H9 (cell line): ENCODE measurements at places on chromosomes 16 and 17.
A peak's percentile ranks its signal among the peaks of the same experiment; 100 is the strongest.

DNA sequence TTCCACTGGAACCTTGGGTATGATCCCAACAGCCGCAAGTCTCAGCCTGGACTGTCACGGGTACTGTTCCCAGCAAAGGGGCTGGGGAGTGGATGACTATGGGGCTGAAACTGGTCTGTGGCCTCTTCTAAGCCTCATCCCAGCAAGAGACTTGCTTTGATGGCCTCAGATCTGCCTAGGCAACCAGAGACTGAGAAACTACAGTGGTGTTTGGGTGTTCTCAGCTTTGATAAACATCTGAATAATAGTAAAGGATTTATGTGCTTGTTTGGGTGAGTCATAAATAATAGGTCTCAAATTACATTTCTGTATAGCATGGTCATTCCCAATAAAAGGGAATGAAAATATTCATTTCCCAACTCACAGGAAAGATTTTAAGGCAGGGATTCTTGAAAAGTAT lies 30.2 kb upstream of the ULK2 start:
- no peak overlapping the region for H3K4me3 ChIP-seq
- peaks cover 26% of the 10 kb centered on the region for H3K36me3 ChIP-seq
- no peak overlapping the region for H3K27ac ChIP-seq
- H3K27me3 ChIP-seq = no peaks in the 10 kb centered on the region

DNA sequence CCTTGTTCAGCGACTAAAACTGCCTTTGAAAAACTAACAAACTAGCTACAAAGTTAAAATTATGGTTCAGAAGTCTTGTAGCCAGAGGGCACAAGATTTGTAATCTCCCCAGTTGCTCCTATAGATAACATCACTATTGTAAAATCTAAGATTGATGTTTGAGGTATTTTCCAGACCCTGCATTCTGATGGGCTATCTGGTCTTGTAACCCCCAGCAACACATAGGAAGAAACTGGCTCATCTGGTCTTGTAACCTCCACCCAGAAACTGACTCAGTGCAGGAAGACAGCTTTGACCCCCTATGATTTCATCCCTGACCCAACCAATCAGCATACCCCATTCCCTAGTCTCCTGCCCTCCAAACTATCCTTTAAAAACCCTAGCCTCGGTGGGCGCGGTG lies 12.3 kb upstream of the CHCT1 start:
- H3K27ac ChIP-seq = no peak overlapping the region
- H3K36me3 ChIP-seq = no peaks in the 10 kb centered on the region

GRCh38 chr17:46270032-46270431 lies 24.9 kb upstream of the LRRC37A start:
- peaks cover 18% of the 10 kb centered on the region; the same call in 1 of the 2 replicates for H3K27me3 ChIP-seq
- no peak overlapping the region for H3K4me3 ChIP-seq
- H3K36me3 ChIP-seq = no peaks in the 10 kb centered on the region
- no peak overlapping the region for H3K27ac ChIP-seq
- peak; percentile 38 for DNase-seq

DNA sequence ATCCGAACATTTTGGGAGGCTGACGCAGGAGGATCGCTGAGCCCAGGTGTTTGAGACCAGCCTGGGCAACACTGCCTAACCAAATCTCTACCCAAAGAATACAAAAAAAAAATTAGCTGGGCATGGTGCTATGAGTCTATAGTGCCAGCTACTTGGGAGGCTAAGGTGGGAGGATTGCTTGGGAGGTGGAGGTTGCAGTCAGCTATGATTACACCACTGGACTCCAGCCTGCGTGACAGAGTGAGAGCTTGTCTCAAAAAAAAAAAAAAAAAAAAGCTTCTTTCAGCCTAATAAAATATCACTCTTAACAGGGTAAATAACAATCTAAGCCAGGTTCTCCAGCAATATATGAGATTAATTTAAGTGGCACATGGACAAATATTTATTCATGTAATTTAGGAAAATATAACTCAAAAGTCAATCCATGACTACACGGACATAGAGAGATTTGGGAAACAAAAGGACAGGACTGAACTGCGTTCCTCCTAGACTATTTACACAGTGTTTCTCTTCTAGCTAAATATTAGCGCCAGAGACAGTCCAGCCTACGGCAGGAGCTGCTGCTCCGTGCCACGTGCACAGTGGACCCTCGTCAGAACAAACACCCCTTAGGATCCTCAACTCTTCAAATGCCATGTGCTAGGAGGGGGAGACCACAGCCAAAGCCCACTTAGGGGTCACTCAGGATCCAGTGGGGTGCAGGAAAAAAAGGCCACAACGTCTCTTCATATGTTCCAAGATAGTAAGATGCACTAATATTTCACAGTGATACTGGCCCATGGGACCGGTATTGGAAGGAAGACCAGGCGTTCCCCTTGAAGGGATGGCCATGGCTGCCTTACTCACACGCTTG lies 8.7 kb downstream of the USP36 start:
- H3K27ac ChIP-seq = no peak overlapping the region
- no peak overlapping the region for H3K4me3 ChIP-seq
- H3K27me3 ChIP-seq = no peaks in the 10 kb centered on the region
- H3K4me1 ChIP-seq = no peaks in the 10 kb centered on the region
- H3K36me3 ChIP-seq = peaks cover 94% of the 10 kb centered on the region

- H3K36me3 ChIP-seq = no peaks in the 10 kb centered on the region
- H3K4me1 ChIP-seq = peaks cover 2% of the 10 kb centered on the region; the same call in 1 of the 2 replicates
- DNase-seq = no peak
- H3K27ac ChIP-seq = no peak overlapping the region
Measured at GRCh38 chr16:1299012-1299867, 10.2 kb upstream of the UBE2I start.

DNA sequence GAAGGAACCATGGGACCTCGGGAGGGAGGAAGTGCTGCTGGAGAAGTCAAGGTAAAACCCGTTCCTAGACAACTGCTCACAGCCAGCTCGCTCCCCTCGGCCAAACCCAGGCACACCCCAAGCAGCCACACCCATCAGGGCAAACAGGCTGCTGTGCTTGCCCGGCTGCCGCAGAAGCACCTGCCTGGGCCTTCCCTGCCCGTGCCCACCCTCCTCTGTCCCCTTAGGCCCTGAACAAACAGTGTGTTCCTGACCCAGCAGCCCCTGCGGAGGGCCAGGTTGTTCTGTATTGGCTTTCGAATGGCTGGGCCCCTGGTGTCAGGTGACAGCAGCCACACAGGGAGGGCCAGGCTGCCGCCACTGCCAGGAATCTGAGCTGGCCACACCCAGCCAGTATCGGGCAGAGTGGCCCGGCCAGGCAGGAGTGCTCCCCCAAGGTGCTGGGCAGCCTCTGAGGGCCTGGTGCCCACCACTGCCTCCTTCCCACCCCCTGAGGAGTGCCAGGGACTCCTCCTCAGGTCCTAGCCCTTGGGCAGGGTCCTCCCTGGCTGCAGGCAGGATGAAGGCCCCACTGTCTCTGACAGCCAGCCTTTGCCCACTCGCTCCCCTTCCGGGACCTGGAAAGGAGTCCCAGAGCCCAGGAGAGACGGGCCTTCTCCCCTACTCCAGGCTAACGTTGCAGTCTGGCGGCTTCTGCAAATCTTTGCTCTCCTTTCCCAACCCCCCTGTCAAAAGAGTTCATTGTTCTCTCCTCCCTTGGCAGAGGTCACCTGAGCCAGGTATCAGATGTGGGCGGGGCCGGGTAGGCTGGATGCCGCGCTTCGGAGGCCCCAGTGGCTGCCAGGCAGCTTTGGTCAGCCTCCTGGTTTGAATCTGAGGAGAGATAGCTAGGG lies 24.0 kb downstream of the LLGL2 start:
- H3K4me1 ChIP-seq = peaks cover 4% of the 10 kb centered on the region; the same call in 1 of the 2 replicates
- H3K4me3 ChIP-seq = peak overlapping the region; percentile 51
- DNase-seq = peak; percentile 94
- no peaks in the 10 kb centered on the region for H3K36me3 ChIP-seq
- no peaks in the 10 kb centered on the region for H3K27me3 ChIP-seq

DNA sequence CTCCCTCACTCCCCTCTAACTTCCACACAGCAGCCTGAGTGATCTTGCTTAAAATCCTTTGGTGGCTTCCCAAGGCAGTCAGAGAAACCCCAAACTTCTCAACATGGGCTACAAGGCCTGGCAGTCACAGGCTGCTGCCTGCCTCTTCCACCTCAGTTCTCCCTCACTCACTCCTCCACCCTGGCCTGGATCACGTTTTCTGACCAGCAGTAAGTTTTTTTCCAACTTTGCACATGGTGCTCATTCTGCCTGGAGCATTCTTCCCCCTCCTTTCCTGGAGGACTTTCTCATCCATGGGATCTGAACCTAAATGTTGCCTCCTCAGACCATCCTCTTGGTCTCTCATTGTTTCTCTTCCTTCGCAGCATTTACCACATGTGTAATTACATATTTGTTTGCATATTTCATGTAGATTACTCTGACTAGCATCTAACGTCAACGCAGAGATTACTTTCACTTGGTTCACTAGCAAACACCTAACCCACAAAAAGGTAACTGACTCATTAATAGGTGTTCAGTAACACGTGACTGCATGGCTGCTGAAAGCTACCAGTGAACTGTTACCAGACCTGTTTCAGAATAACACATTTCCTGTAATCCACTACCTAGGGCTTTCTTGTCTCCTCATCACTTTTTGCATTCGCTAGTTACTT lies 17.1 kb downstream of the GNA13 start:
- no peak overlapping the region for H3K4me3 ChIP-seq
- peaks cover 38% of the 10 kb centered on the region for H3K36me3 ChIP-seq
- H3K4me1 ChIP-seq = no peaks in the 10 kb centered on the region
- H3K27ac ChIP-seq = no peak overlapping the region
- DNase-seq = no peak

GRCh38 chr17:47810901-47811635 lies 10.5 kb downstream of the OSBPL7 start:
- peak; percentile 24 for DNase-seq
- no peaks in the 10 kb centered on the region for H3K4me1 ChIP-seq
- no peaks in the 10 kb centered on the region for H3K27me3 ChIP-seq

- no peak overlapping the region for H3K4me3 ChIP-seq
- H3K4me1 ChIP-seq = peaks cover 18% of the 10 kb centered on the region
- no peak overlapping the region for H3K27ac ChIP-seq
- no peaks in the 10 kb centered on the region for H3K27me3 ChIP-seq
Measured at GRCh38 chr17:50904518-50905459, 38.6 kb upstream of the TOB1 start.

GRCh38 chr16:82773018-82773417 lies 146.2 kb downstream of the CDH13 start:
- H3K27ac ChIP-seq = no peak overlapping the region
- H3K36me3 ChIP-seq = no peaks in the 10 kb centered on the region
- H3K27me3 ChIP-seq = no peaks in the 10 kb centered on the region
- no peak overlapping the region for H3K4me3 ChIP-seq

- no peaks in the 10 kb centered on the region for H3K4me1 ChIP-seq
- H3K4me3 ChIP-seq = no peak overlapping the region
- no peaks in the 10 kb centered on the region for H3K27me3 ChIP-seq
Measured at GRCh38 chr16:79036541-79036940, 564.0 kb downstream of the MAF start.

- no peak for DNase-seq
- no peak overlapping the region for H3K27ac ChIP-seq
- H3K4me1 ChIP-seq = no peaks in the 10 kb centered on the region
- peaks cover 82% of the 10 kb centered on the region for H3K36me3 ChIP-seq
Measured at GRCh38 chr16:74466872-74467271, 45.6 kb upstream of the CLEC18B start.

GRCh38 chr16:84007965-84008364 lies 34.6 kb downstream of the SLC38A8 start:
- no peak overlapping the region for H3K27ac ChIP-seq
- DNase-seq = no peak
- H3K27me3 ChIP-seq = no peaks in the 10 kb centered on the region
- no peak overlapping the region for H3K4me3 ChIP-seq
- H3K36me3 ChIP-seq = no peaks in the 10 kb centered on the region

GRCh38 chr17:50144355-50144754 lies 6.1 kb downstream of the PPP1R9B start:
- DNase-seq = no peak
- peaks cover 19% of the 10 kb centered on the region; the same call in 2 of the 3 replicates for H3K36me3 ChIP-seq
- H3K27me3 ChIP-seq = no peaks in the 10 kb centered on the region; the same call in 1 of the 2 replicates
- H3K4me1 ChIP-seq = no peaks in the 10 kb centered on the region; the same call in 1 of the 2 replicates
- no peak overlapping the region for H3K4me3 ChIP-seq

- peak overlapping the region; percentile 97 for H3K4me3 ChIP-seq
- H3K4me1 ChIP-seq = no peaks in the 10 kb centered on the region
- H3K36me3 ChIP-seq = peaks cover 20% of the 10 kb centered on the region
- H3K27ac ChIP-seq = peak overlapping the region; percentile 74
- H3K27me3 ChIP-seq = no peaks in the 10 kb centered on the region
Measured at GRCh38 chr17:10698096-10698818, 863 bp downstream of the ADPRM start.

DNA sequence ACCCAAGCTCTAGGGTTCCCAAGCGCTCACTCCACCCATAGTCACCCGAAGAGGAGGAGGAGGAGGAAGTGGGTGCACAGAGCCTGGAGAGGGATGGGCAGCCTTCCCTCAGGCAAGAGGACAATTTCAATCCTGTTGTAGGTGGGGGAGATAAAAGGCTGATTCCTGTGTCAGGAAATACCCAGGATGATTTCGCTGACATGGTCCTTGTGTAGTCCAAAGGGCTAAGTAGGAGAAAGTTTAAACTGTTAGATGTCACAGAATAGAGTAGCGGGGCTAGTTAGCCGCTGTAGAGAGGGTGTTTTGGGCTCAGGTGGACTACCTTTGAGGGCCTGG lies 1.3 kb upstream of the EXOC7 start:
- H3K36me3 ChIP-seq = peaks cover 24% of the 10 kb centered on the region
- no peak overlapping the region for H3K27ac ChIP-seq
- no peaks in the 10 kb centered on the region for H3K27me3 ChIP-seq
- peak; percentile 28 for DNase-seq
- peak overlapping the region; percentile 59 for H3K4me3 ChIP-seq
- peaks cover 6% of the 10 kb centered on the region for H3K4me1 ChIP-seq

DNA sequence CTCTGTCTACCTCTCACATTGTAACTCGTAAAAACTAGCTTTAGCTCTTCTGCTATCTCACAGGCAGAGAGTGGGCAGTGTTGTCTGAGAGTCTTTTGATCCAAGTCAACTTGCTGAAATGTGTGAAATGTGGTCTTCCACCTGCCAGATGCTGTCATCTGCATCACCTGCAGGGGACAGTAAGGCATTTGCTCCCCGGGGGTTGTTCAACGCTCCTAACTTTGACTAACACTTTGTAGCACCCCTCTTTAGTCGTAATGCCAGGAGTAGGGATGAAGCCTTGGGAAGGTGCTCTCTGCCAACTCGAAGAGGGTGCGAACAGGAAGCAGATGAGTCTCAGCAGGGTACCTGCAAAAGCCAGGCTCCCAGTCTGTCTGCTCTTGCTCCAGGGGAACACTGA lies 36.1 kb downstream of the SNX11 start:
- no peaks in the 10 kb centered on the region for H3K4me1 ChIP-seq
- no peaks in the 10 kb centered on the region for H3K36me3 ChIP-seq
- no peak for DNase-seq
- no peak overlapping the region for H3K27ac ChIP-seq
- no peaks in the 10 kb centered on the region for H3K27me3 ChIP-seq

- H3K27me3 ChIP-seq = no peaks in the 10 kb centered on the region
- no peak overlapping the region for H3K4me3 ChIP-seq
- no peak for DNase-seq
Measured at GRCh38 chr16:21694609-21695008, 30.8 kb downstream of the OTOA start.

DNA sequence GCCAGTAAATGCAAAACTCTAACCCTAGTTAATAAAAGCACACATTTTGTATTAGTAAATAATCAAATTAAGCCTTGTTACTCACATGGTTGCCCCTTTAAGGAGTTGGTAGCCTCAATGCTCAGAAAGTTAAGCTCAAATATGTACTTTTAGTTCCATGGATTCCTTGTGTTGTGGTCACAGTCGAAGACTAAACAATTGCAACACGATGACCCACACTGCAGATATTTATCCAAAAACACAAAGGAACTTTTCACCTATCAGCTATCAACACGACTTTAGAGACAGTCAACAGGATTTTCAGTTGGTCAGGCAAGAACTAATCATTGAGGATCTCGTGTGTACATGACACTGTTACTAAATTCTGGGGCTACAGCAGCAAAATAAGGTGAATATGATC lies 47.4 kb upstream of the NUDT7 start:
- no peak for DNase-seq
- H3K4me1 ChIP-seq = peaks cover 1% of the 10 kb centered on the region; the same call in 1 of the 2 replicates
- no peaks in the 10 kb centered on the region for H3K36me3 ChIP-seq
- no peaks in the 10 kb centered on the region for H3K27me3 ChIP-seq
